Stimulated activated CD4-positive, alpha-beta T cell treated with anti-CD3 and anti-CD28 coated beads, Interleukin-2, amount 100 ng/mL, for 48 hours (primary cell): ENCODE measurements at places on chromosomes 2 and 18.
A peak's percentile ranks its signal among the peaks of the same experiment; 100 is the strongest.

- DNase-seq, result no peak
Measured at GRCh38 chr2:110946902-110947301, 173.8 kb upstream of the BCL2L11 start.

GRCh38 chr2:231399853-231400680 is 4.6 kb downstream of the B3GNT7 start:
- no peak for DNase-seq

DNA sequence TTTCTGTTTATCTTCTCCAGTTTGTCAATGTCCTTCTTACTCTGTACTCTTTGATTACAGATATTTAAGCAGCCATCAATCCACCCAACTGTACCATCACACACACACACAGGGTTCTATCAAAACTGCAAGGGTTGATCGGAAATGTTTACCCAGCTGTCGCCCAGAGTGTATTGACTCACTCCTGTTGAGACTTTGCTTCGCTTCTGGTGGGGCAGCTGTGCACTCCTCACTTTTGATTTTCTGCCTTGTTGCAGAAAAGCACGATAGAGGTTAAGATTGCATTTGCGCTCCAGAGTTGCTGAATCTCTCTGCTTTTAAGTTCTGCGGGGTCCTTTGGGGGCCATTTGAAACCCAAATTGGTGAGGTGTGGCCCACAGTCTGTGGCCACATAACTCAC is 216.2 kb downstream of the SETBP1 start:
- DNase-seq, result no peak

GRCh38 chr2:12031866-12032265 is 285.4 kb downstream of the LPIN1 start:
- DNase-seq, result no peak

GRCh38 chr2:234002281-234002680 is 48.2 kb upstream of the SPP2 start:
- DNase-seq, result no peak

DNA sequence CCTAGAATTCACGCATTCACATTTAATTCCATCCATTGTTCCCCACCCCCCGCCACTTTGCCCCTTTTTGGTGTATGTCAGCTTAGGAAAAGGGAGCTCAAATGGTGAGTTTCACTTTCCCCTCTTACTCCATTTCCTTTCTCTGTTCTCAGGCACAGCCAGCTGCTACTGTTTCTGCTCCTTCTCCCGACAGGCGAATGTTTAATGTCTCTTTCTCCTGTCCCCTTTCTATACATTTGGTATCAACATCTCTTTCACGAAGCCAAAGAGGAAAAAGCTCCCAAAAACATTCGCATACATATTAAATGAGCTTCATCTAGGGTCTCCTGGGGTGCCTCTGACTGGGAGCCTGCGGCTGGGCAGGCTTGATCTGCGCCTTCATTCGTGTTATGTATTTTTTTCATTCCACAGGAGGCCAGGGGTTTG is 124.2 kb upstream of the SATB2 start:
- no peak for DNase-seq

DNA sequence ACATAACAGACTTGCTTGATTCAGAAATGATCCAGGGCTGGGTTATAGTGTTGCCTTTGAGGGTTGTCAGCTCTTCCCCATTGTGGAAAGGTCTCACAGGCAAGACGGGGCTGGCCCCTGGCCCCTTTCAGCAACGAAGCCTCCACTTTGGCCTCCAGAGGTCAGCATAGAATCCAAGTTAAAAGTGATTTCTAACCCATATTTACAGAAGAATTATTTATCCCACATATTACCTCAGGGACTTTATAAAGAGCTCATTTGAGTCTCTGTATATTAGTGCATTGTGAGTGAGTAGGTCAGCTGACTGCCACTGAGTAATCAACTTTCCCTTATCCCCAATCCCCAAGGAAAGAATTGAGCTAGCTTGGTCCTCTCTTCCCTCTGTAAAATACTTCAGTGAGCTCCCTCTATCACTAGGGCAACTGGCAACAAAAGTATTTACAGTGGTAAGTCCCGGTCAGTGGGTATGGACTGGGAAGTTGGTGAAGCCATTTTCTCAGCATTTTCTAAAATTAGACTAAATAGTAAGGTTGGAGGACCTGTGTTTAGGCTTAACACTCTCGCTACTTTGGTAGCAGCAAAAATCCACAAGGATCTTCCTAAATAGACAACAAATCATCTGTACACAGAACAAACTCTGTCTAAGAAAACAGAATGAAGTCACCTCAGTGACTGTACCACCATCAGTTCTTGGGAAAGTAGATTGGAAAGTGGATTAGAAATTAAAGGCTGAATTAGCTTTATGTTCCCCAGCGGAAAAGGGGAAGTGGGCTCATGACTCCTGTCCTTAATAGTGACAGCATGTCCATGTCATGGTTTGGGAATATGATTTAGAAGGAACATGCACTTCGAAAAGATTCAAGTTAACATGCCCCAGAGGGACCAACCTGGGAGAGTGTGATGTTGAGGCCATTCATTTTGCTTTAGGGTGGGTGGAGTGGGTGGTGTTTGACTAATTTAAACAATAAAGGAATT is 171.0 kb upstream of the SIX3 start:
- no peak for DNase-seq

- no peak for DNase-seq
Measured at GRCh38 chr2:163306647-163307046, 429.2 kb downstream of the FIGN start.

DNA sequence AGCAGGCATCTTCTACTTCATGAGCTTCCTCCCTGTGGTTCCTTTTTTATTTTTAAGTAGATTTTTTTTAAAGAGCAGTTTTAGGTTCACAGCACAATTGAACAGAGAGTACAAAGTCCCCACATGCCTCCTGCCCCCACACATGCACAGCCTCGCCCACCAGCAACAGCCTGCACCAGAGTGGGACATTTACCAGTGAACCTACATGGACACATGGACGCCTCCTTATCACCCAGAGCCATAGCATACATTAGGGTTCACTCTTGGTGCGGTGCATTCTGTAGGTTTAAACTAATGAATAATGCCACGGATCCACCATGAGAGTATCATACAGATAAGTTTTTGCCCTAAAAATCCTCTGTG is 40.9 kb downstream of the HS1BP3 start:
- no peak for DNase-seq

- no peak for DNase-seq
Measured at GRCh38 chr2:99488539-99489062, 1.2 kb downstream of the REV1 start.

GRCh38 chr2:227234429-227234828 is 70.0 kb downstream of the COL4A3 start:
- no peak for DNase-seq

GRCh38 chr2:236583621-236584203 is 14.1 kb downstream of the ACKR3 start:
- no peak for DNase-seq

- no peak for DNase-seq
Measured at GRCh38 chr18:21963336-21963735, 206.1 kb upstream of the GATA6 start.

DNA sequence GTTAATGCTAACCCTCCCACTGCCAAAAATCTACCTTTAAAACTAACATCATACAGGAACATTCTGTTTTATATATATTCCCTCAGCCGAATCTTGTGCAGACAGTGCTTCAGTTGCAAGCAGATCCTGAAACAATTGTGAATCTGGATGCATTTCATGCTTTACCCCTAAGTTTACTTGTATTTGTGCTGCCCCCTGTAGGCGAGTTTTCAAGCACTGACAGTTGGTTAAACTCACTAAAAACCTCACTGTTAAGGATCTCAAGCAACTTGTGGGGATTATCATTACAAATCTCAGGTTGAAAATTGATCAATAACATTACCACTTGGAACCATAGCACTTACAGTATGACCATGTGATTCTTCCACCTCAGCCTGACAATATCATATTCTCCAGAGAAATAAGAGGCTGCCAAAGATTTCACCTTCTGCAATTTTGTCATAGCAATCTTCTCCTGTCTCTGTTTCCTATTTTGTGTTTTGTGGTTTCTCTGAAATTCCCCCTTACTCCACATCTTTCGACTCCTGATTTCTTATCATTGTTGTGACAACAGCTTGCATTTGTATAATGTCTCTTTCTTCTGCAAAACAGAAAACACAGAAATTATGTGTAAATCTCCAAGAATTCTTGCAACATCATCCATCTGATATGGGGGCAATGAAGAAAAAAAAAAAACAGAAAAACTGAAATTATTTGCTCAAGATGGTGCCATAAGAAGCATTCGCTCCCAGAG is 354.6 kb upstream of the SETBP1 start:
- DNase-seq, result peak; percentile 11

DNA sequence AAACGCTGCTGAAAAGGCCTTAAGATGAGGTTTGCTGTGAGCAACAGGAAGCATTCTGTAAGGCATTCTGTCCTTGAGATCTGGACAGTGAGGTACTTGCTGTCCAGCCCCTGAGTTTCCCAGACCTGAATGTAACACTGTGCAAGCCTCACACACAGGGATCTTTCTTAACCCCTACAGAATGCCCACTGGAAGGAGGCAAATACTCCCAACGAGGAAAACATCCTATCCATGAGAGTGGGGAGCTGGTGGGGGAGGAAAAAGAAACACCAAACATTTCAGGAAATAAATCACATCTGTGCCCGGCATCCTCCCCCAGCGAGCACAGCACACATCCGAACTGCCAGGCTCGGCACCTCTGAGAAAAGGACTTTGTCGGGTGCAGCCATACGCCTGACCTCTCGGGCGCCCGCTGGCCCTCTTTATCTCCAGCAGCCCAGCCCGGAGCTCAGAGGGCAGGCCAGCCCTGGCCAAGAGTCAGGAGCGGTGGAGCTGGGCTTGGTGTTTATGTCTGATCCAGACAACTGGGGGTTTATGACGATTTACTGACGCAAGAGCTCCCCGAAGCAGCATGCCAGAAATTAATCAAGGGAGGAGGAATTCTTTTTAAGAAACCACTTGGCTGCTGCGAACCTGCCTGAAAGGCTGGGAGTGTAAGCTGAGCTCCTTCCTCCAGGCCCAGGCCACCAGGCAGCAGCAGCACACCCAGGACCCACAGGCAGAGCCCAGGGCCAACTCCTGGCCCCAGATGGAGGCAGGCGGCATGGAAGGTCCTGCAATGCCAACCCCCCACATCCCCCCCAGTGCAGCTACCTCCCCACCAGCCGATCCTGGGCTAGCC is 72.2 kb downstream of the HDAC4 start:
- no peak for DNase-seq

DNA sequence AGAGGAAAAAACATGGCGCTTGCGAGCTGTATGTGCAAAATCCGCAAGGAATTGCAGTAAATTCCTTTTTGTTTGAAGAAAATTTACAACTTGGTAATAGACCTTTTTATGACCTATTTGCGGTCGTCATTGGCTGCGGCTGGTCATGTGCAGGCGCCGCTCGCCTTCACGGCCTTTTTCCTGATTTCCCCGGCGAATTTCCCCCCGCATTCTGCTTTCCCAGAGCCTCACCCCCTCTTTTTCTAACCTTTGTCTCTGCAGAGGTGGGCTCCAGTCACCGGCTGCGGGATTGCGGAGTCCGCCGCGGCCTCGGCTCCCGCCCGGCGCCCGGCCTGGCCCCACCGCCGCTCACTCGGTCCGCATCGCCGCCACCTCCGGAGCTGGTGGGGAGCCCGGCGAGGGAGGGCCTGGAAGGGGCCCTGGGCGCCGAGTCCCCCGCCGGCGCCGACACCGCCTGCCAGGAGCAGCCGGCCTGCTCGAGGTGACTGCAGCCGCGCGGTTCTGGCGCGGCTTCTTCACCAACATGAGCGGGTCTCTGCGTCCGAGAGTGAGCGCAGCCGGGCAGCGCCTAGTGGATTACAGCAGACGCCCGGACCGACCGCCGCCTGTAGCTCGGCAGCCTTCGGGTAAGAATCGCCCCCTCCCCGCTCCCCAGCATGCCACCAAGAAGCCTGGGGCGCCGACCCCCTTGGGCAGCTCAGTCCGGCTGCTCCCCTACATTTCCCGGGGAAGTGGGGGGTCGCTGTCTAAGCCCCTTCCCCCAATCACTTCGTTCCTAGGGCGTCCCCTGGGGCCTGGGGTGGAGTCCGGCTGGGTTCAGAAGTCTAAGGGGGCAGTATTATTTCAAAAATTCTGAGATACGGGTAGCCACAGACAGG is 7.1 kb downstream of the HOXD8 start:
- no peak for DNase-seq

DNA sequence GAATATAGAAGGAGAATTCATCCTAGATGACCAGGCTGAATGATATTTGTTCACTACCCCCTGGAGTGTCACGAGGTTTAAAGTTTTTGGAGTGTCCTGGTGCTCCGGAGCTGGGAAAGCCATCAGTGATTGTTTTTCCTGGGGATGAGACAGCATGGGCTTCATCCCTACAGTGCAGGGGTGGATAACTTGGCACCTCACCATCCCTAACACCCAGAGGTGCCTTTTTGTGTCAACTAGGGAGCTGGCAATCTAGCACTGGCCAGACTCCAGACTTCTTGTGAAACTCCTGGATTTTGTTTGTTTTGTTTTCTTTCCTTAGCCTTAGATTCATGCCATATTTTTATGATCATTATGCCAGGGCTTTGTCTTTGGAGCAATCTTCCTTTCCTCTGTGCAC is 164.8 kb downstream of the PRKCE start:
- no peak for DNase-seq

- no peak for DNase-seq
Measured at GRCh38 chr2:132656266-132656975, 13.6 kb downstream of the LYPD1 start.

DNA sequence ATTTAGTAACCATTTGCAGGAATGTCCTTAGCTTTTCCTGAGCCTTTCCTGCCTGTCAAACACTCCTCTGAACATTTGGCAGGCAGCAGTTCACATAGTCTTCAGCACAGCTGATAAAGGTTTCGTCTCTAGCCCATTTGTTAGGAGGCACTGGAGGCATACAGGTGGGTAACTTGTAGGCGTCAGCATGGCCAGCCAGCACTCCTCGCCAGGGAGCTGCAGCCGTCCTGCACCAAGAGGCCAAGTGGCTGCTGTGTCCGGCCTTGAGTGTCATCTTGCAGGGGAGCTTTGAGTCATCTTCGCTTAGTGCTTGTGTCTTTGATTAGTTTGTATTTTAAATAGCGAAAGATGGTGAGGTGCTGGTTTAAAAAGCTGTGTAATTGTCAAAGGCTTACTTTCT is 120.3 kb upstream of the NFATC1 start:
- DNase-seq, result no peak

DNA sequence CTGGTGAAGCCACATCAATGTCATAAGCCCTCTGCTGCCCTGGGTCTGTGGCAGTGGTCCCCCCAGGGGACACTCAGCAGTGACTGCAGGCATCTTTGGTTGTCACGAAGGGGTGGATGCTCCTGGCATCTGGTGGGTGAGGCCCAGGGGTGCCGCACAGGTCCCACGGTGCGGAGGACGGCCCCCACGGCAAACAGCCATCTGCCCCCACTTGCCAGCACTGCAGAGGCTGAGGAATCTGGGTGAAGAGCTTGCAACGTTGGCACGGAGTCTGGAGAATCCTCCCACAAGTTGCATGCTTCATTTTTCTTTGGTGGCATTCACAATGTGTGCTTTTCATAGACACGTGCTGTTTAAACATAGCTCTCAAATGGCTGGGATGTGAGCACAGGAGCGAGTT is 105.1 kb upstream of the PXDN start:
- no peak for DNase-seq

DNA sequence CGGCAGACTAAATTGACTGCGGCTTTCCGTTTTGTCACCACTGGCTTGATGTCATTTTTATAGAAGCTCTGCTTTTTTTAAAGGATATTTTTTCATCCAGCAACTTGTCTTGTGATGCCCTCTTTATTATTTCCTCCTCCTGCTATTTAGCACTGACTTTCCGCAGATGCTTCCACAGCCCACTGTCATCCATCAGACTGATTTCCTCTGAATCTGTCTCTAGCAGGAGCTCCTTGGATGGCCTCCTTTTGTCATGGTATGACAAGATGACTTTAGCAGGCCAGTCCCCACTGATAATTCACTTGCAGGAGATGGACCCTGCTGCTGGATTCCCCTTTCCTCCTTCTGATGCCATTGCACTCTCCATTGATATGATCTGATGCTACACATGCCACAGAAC is 454.6 kb downstream of the TSN start:
- DNase-seq, result no peak
